Sigmoid colon (tissue), 7 donors: ENCODE measurements at places on chromosomes 3 and 15. TPM values are rescaled to one million over a fixed set of nuclear protein-coding genes. Genes with fewer than 3 reads are reported as not detected.

GRCh38 chr15:63072809-63073277 lies 30.3 kb downstream of the TPM1 start:
- DNase-seq = no peak

DNA sequence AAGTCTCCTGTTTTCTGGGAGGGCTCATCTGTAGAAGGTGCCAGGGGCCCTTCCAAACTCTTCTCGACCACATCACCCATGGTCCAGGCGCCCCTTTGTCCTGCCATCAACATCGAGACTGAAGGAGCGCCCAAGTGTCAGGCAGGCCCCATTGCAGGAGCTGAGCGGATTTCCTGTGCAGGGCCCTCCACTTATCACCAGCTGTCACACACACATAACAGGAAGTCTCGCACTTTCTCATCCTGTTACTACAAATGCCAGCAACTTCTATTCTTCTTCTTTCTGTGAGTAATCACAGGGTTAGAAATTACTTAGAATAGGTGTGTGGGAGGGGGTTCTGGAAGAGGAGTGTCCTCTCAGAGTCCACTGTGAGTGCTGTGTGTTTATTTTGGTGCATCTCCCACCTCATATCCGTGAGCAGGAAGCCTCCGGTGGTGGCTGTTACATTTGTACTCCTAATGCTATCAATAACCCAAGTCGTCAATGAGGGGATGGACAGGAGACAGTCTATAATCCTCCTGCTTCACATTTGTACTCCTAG lies at the start of gene KLHL6:
TSS of gene KLHL6 (minus strand) at position 166 of the 541 bp plus-strand sequence. CDS start at position 113, 53 bp downstream.
- DNase-seq = no peak

- DNase-seq = peak; percentile 27
Measured at GRCh38 chr3:8621141-8621540, 23.5 kb downstream of the SSUH2 start.

DNA sequence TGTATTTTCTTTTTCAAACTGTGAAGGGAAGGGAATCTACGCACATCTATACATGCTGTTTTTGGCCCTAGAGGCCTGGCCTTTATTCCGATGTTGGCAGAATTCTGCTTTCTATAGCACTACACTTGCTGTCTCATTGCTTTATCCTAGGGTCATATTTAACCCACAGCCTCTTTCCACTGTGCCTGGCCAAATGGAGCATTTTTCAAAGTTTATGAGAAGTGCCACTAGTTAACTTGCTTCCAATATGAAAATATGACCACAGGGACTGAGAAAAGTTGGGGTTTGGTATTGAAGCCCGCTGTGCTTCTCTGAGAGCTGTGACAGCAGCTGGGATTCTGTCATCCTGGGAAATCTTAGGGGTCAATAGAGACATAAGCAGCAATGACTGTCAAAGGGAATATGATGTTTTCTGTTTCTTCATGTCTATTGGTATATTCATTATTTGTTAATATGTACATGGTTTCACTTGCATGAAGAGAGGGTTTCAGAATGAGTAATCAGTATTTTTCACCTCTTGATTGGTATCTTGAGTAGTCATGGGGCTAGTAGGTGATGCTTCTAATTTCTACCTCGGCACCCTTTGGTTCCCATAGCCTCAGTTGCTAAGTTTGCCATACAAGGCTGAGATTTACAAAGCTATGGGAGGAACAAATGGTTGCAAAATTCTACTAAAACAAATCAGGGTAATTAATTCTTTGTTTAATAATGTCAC lies 275.8 kb upstream of the RBMS3 start:
- no peak for DNase-seq

- DNase-seq = no peak
Measured at GRCh38 chr3:46483825-46484224, 14.0 kb upstream of the RTP3 start.

DNA sequence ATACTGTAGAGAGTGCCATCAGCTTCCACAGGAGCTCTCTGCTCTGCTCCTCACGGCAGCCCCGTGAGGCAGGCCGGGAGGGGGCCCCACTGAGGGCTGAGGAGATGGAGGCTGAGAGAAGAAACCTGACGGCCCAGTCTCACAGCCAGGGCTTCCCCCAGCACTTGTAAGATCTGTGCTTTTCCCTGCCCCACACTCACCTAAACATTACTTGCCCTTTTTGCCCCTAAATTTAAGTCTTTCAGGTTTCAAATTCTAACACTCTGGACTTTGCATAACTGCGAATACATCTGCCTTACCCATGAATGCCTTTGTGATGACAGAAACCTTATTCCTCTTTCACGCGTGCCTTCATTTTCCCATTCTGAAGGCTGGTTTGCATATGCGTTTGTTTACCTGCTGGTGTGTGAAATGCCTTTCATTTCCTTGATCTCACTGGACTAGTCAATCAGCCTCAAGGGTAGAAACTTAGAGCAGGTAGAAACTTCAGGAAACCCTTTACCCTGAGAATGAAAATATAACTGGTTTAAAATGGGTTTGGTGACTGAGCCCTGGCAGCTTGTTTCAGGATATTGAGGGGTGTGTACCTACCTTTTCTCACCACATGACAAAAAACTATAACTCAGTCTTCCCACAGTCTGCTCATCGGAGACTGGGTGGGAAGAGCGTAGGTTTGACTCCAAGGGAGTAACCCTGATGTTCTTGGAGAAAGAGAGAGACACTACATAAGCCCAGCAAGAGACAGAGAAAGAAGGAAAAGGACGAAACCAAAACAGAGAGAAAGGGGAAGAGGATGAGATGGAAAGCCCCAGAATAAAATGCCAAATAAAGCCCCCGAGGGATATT lies 20.1 kb downstream of the SLC12A8 start:
- no peak for DNase-seq

DNA sequence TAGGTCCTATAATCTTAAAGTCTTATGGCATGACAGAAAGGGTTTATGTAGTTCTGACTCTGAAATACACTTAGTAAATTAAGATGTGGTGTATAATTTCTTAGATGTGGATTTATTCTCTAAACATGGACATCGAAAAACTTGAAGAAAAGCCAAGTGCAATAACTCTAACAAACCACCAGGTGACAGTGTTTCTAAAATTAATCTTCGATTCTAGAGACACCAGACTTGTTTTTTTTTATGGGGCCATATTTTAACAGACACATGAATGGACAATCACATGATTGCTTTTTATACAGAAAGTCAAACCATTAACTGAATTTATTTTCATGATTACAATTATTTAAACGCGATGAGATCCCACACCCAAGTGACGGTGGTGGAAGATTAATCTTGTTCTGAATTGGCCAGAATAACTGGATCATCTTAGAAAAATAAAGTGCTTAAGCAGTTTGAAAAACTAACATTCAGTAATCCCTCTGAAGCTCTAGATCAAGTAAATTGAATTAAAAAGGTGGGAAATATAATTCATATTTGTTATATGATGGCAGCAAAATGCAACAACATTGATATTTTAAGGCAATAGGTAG lies 305.1 kb downstream of the LSAMP start:
- DNase-seq = no peak

GRCh38 chr3:47803480-47804025 lies 615 bp downstream of the DHX30 start:
- no peak for DNase-seq

GRCh38 chr15:77019521-77020331 lies 24.8 kb downstream of the PSTPIP1 start:
- no peak for DNase-seq

GRCh38 chr3:62638316-62638715 lies 236.9 kb downstream of the CADPS start:
- no peak for DNase-seq

- no peak for DNase-seq
Measured at GRCh38 chr3:170799009-170799408, 71.0 kb downstream of the RPL22L1 start.

DNA sequence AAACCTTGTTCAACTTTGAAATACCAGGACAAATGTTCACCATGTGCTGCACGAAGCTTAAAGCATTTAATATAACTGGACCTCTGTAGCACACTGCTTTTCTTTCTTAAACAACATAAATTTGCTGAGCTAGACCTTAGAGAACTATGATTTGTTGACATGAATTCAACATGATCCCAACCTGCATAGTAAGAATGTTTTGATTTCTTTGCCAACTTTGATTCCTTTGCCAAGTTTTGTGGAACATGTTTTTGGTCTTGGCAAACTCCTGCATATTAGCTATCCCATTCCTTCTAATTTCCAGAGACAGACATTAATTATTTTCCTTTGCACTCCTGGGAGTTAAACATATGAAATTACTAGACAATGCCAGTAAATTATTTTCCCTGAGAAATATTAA lies 197.2 kb upstream of the RBMS3 start:
- no peak for DNase-seq

DNA sequence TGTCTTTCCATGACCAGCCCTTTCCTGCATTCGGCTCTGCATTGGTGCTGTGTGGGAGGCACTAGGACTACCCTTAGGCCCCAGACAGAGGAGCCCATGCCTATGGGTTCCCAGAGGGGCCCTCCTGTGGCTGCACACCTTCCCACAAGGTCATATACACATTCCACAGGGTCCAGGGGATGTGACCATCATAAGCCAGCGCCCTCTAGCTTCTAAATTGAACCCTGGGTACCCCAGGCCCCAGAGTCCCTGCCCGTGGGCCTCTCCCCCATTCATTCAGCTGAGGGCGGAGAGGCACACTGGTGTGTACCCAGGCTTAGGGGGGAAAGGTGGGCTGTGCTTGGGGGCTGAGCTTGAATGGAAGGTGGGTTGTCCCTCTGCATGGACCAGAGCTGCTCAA lies 10.2 kb upstream of the SLC6A6 start:
- DNase-seq = no peak

DNA sequence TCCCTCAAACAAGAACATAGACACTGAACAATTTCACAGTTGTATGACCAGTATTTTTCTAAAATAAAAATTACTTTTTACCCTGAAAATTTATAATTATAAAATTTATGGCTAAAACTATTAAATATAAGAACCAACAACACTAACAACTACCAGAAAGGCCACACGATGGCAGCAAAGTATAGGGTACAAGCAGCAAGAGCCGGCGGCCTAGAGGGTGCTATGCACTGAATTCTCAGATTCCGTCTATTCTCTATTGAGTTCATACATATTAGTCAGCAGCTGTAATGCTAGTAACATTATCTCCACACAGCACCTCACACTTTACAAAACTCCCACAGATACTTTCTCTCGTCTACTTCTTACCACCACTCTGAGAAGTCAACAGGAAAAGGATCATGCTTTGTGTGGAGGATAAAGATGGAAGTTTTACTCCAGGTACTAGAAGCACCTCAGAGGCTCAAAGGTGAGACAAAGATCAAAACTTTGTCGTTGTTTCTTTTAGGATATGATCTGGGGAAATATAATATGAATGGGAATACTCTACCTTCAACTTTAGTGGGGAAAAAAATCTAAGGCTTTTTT lies 160.5 kb downstream of the FGF12 start:
- peak; percentile 76 for DNase-seq

DNA sequence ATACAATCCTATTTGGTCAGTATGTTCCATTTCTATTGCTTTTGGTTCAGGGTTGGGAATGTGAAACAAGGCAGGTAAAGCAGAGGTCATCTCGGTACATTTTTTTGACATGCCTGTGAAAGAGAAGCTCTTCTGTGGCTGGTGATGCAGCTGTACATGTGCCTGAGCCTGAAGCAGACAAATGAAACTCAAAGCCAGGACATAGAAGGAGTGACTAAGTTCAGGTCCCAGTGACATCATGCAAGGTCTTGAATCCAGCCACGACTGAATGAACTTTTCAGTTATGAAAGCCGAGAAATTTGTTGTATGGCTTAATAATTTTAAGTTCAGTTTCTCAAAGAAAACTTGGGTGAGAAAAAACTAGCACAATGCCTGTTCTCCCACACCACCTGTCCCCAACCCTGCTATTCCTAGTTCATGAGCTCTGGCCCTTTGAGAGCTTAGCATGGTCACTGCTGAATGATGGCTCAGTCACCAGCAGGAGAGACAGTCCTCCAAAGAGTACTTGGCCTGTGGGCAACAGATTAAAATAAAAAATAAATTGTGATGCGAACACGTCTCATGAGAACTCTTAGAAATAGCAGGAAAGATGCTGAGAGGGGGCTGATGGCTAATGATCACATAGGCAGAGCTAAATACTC lies 600.2 kb upstream of the GRM7 start:
- DNase-seq = no peak

DNA sequence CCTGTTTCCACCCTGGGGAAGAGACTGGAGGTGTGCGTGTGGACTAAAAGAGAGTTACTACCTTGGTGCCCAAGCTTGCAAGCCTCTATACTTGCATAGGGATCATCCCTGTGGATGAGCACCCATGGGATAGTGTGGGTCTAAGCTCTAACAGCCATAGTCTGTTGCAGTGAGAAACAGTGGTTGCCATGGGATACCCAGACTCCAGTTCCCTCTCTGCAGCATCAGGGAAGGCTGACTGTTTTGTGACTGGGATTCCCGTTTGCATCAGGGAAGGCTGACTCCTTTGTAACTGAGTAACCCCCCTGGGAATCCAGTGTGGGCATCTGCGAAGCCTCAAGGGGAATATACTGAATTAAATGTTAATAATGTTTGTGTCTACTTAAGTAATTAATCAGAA lies 196.1 kb downstream of the ZNF621 start:
- no peak for DNase-seq

GRCh38 chr15:27506752-27507151 lies 535.8 kb downstream of the GABRG3 start:
- DNase-seq = no peak

- no peak for DNase-seq
Measured at GRCh38 chr3:163878396-163878795, 1199.9 kb downstream of the SI start.

GRCh38 chr3:105647047-105647446 lies 221.8 kb downstream of the CBLB start:
- no peak for DNase-seq

- DNase-seq = no peak
Measured at GRCh38 chr3:145094355-145094941, 1066.5 kb downstream of the PLOD2 start.

DNA sequence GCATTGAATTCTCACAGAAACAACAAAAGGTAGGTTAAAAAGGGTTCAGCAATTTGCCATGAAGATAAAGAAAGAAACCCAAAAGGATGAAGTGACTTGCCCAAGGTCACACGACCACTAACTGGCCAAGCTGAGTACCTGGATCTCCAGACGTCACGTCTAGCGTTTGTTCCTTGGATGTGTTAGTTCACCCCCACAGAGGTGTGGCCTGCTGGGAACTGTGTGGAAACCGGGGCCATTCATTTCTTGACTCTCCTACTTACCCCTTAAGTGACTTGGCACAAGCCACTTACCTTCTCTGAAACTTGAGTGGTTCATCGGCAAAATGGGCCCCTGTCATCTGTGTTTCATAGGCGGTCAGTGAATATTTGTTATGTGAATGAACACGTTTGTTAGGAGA lies 244.3 kb upstream of the SLCO3A1 start:
- DNase-seq = no peak

Gene CPNE9
- total RNA-seq = 0.14 TPM

Gene LMAN1L
- total RNA-seq = not detected

Gene PAK6
- 1.4 TPM for total RNA-seq

Gene IQCH
- total RNA-seq = 1.2 TPM

Gene NR1I2
- not detected for total RNA-seq

Gene LSMEM2
- total RNA-seq = not detected

Gene LEKR1
- total RNA-seq = 1.7 TPM

Gene CAMKV
- not detected for total RNA-seq

Gene NEO1
- 26.9 TPM for total RNA-seq

Gene SPATA12
- not detected for total RNA-seq
